ENCODE measurements at places on chromosomes 16 and 17. TPM values are rescaled to one million over a fixed set of nuclear protein-coding genes. Genes with fewer than 3 reads are reported as not detected.

GRCh38 chr17:70776441-70776840 is 607.1 kb downstream of the KCNJ2 start:
- H3K27me3 ChIP-seq: no peaks in the 10 kb centered on the region
- H3K36me3 ChIP-seq: no peaks in the 10 kb centered on the region
- no peak overlapping the region for H3K4me3 ChIP-seq
- no peak overlapping the region for H3K27ac ChIP-seq
- no peak for DNase-seq
- H3K4me1 ChIP-seq: no peaks in the 10 kb centered on the region

- no peaks in the 10 kb centered on the region for H3K36me3 ChIP-seq
- DNase-seq: no peak
- H3K27me3 ChIP-seq: no peaks in the 10 kb centered on the region
- no peak overlapping the region for H3K27ac ChIP-seq
- H3K4me1 ChIP-seq: peaks cover 5% of the 10 kb centered on the region
Measured at GRCh38 chr17:43723697-43724359, 34.8 kb downstream of the SOST start.

GRCh38 chr16:87288753-87289362 is 28.3 kb downstream of the C16orf95 start:
- no peak for DNase-seq
- no peak overlapping the region for H3K4me3 ChIP-seq
- H3K4me1 ChIP-seq: no peaks in the 10 kb centered on the region
- no peaks in the 10 kb centered on the region for H3K36me3 ChIP-seq
- H3K27ac ChIP-seq: no peak overlapping the region

DNA sequence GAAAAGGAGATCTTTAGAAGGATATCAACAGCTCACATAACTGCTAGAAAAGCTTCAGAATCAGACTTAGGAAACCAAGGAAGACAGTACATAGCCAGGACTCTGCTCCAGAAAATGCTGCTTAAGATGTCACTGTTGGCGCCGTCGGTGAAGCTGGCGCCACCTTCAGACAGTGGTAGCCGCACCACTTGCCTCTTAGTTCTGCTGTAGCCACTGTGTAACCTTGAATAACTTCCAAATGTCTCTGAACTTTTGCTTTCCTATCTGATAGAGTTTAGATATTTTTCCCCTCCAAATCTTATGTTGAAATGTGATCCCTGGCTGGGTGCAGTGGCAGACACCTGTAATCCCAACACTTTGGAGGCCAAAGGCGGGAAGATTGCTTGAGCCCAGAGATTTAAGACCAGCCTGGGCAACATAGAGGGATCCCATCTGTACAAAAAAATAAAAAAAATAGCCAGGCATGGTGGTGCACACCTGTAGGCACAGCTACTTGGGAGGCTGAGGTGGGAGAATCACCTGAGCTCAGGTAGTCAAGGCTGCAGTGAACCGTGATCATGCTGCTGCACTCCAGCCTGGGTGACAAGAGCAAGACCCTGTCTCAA is 6.3 kb upstream of the USP31 start:
- H3K36me3 ChIP-seq: no peaks in the 10 kb centered on the region
- no peak overlapping the region for H3K27ac ChIP-seq
- H3K4me1 ChIP-seq: peaks cover 2% of the 10 kb centered on the region
- H3K27me3 ChIP-seq: no peaks in the 10 kb centered on the region
- DNase-seq: no peak

DNA sequence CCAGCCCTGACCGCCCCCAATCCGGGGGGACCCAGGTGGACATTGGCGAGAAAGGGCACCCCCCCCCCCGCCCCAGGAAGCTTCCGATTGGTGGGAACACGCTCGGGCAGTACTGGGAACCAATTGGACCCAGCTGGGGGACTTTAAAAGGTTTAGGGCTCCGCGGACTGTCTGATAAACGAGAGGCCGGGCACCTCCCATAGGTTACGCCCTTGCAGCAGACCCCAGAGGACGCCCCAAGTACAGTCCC is 245 bp downstream of the TMEM256 start:
- H3K27me3 ChIP-seq: no peaks in the 10 kb centered on the region
- peak overlapping the region; percentile 90 for H3K4me3 ChIP-seq
- H3K36me3 ChIP-seq: no peaks in the 10 kb centered on the region
- peak overlapping the region; percentile 93 for H3K27ac ChIP-seq

- DNase-seq: no peak
- peak overlapping the region; percentile 83 for H3K27ac ChIP-seq
- no peaks in the 10 kb centered on the region for H3K27me3 ChIP-seq
- peaks cover 19% of the 10 kb centered on the region for H3K4me1 ChIP-seq
- H3K36me3 ChIP-seq: no peaks in the 10 kb centered on the region
Measured at GRCh38 chr17:40442392-40443195, 656 bp upstream of the IGFBP4 start.

The JPT1 gene
- total RNA-seq: 19.6 TPM

DNA sequence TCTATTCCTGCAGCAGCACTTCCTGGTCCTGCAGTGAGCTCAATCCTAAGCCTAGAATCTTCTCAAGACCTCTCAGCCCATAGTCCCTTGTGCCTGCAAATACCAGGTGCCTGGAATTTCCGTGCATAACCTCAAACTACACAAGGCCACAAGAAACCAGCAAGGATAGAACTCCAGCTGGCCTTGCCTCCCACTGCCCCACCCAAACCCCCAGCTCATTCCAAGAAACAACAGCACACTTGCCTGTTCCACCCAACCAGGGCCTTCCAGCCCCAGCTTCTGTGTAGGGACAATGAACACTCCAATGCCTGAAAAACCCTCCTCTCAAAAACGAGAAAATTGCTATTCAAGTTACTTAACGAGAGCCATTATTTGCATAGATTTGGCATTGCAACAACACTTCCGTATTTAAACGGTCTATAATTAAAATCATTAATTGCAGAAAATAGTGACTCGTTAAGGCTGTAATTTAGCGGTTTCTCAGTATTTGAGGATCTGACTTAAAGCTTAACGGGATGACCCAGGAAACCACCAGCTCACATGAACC is 147.0 kb downstream of the C16orf78 start:
- no peak for DNase-seq
- peaks cover 3% of the 10 kb centered on the region for H3K36me3 ChIP-seq
- H3K4me1 ChIP-seq: no peaks in the 10 kb centered on the region
- H3K27ac ChIP-seq: no peak overlapping the region
- no peak overlapping the region for H3K4me3 ChIP-seq

GRCh38 chr16:14511800-14512135 is 118.3 kb downstream of the PARN start:
- no peak overlapping the region for H3K4me3 ChIP-seq
- H3K4me1 ChIP-seq: no peaks in the 10 kb centered on the region
- H3K27ac ChIP-seq: no peak overlapping the region
- DNase-seq: no peak
- no peaks in the 10 kb centered on the region for H3K36me3 ChIP-seq
- H3K27me3 ChIP-seq: no peaks in the 10 kb centered on the region

GRCh38 chr16:31213877-31214707 is at the start of gene TRIM72:
Gene TRIM72 (plus strand): TSS chr16:31214119. CDS start chr16:31214739, 620 bp downstream.
- no peak for DNase-seq
- peaks cover 16% of the 10 kb centered on the region for H3K4me1 ChIP-seq
- no peaks in the 10 kb centered on the region for H3K36me3 ChIP-seq
- H3K27me3 ChIP-seq: no peaks in the 10 kb centered on the region

GRCh38 chr16:17224879-17225281 is 245.9 kb downstream of the XYLT1 start:
- H3K4me1 ChIP-seq: peaks cover 23% of the 10 kb centered on the region
- H3K27me3 ChIP-seq: no peaks in the 10 kb centered on the region
- no peaks in the 10 kb centered on the region for H3K36me3 ChIP-seq
- peak overlapping the region; percentile 54 for H3K27ac ChIP-seq
- DNase-seq: peak; percentile 9
- H3K4me3 ChIP-seq: no peak overlapping the region

The GOT2 gene
- 51.6 TPM for total RNA-seq

Measured in thoracic aorta (tissue), 2 donors.